Activated gamma-delta T cell treated with Interleukin-2 at 50 U/mL for 16 hours (primary cell): ENCODE measurements at places on chromosomes 4 and X.

DNA sequence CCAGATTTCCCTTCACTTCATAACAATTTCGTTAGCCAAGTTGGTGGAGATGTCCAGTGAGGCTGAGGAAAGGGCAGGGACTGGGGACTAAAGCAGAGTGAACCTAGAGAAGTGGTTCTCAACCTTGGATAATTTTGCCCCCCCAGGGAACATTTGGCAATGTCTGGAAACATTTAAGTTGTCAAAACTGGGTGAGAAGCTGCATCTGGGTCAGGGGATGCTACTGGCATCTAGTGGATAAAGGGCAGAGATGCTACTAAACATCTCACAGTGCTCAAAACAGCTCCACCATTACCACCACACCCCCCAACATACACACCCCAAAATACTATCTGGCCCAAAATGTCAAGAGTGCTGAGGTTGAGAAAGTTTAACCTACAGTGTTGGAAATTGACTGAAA lies 32.0 kb upstream of the FGF16 start:
- DNase-seq: no peak

DNA sequence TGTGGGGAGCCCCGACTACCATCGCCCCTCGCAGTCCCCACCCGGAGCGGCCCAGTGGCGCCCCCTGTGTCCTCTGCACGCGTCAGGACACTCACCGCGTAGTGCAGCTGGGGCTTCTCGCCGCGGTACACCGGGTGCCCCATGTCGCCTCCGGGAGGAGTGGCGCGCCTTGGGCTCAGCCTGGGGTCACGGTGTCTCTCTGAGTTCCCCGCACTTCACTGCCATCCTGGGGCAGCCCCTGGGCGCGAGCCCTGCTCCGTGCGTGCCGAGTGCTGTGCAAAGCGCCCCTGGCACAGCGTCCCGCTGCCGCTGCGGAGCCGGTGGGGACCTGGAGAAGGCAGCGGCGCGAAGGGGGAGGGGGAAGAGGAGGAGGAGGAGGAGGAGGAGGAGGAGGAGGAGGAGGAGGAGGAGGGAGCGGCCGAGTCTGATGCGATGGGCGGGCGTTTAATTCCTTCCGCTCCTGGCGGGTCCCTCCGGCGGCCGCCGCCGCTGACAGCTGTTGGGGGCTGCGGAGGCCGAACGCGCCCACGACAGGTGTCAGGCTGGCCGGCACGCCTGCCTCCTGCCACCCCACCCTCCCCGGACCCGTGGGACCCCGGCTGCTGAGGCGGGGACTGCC lies 134.3 kb downstream of the AMELX start:
- DNase-seq: no peak

DNA sequence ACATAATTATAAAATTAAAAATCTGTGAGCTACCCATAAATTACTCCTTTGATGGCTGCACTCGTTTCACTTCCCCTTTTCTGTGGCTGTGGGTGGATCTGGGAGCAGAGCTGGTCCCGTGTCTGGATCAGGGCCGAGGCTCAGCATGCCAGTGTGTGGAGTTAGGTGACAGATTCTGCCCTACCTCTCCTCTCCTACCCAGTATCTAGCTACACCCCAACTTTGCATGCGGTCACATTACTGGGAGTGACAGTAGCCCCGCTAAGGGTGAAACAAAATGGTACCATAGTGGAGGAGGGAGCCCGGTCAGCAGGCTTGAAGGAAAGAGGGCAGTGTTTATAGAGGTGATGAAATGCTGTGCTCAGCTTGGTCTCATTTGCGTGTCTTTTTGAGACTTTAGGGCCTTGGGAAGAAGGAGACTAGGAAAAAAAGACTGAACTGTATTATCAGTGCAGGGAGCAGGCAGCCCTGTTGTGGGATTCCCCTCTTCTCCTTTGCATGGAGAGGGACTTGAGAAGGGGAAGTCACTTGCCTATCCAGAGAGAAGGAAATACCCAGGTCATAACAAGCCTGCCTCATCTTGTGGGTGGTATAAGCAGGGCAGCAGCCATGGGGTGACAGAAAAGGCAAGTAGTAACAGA lies 48.4 kb downstream of the ARHGAP10 start:
- DNase-seq: no peak

GRCh38 chr4:7771541-7772507 lies 167.8 kb downstream of the AFAP1 start:
- no peak for DNase-seq

GRCh38 chr4:7253837-7254236 lies 61.5 kb downstream of the SORCS2 start:
- DNase-seq: no peak

DNA sequence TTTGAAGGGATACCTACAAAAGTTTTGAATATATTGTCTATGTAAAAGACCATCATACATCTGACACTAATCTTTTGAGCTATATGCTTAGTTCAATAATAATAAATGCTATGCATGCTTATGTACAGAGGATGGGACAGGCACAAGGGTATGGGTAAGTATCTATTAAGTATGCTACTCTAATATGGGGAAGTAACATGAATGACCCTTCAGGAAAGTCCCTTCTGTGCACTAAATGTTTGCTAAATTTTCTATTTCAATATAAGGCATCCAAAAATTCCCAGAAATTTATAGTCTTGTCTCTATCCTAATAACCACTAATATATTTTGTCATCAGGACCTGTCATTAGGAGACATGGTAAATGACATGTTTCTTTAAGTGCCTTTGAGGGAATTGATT lies 19.0 kb downstream of the ATP8A1 start:
- DNase-seq: no peak

- DNase-seq: no peak
These were observed 45.2 kb downstream of the HTRA3 start for GRCh38 chr4:8314691-8315255.

DNA sequence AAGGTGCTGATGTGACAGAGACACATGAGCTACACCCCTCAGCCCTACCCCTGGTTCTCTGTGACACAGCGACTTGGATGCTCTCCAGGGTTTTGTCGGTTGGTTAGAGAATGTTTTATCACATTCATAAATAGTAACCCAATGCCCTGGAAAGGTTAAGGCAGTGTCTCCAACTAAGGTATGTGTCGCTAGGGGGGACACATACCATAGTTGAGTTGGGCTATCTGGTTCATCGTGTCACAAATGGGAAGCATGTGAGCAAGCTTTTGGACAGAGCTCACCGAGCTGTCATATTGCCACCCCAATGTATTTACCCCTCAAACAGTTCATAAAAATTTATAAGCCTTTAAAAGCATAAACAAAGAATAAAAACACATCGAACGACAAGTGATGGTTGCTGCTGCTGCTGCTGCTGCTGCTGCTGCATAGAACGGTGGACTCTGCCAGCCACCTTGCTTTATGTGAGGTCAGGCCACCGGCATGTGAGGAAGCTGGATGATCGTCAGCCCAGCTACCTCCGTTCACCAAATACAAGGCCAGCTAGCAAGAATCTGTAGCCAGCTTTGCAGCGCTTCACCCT lies 55.9 kb downstream of the STOX2 start:
- no peak for DNase-seq

DNA sequence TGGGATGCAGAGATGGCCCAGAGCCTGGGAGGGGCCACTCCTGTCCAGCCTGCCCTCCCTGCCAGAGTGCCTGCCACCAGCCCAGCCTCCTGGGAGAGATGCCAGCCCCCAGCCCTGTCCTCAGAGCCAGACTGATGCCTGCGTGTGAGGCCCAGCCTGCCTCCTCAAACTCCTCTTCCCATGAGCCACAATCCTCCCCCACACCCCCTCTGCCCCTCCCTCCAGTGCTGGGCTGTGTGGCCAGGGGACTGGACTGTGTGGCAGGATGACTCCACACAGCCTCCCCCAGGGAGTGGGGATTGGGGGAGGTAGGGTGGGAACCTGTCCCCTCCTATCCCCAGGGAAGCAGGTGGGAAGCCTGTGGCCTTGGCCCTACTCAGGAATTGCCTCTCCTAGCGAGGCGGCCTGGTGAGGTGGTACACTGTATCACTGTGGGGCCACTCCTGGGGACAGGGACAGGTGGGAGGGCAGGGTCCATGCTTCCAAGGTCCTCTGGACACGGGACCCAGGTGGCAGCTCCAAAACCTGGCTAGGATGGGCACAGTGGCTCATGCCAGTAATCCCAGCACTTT lies 4.3 kb upstream of the SH3BP2 start:
- no peak for DNase-seq

GRCh38 chrX:153687121-153688039 lies at the start of gene SLC6A8:
Gene SLC6A8 (plus strand): TSS chrX:153687926. CDS start chrX:153688575, 649 bp downstream.
- peak; percentile 21 for DNase-seq

- no peak for DNase-seq
These were observed 399.9 kb downstream of the GASK1B start for GRCh38 chr4:157772907-157773306.

GRCh38 chr4:166165829-166166420 lies 292.9 kb downstream of the TLL1 start:
- no peak for DNase-seq

GRCh38 chr4:145956288-145956890 lies 17.8 kb upstream of the ZNF827 start:
- peak; percentile 32 for DNase-seq

DNA sequence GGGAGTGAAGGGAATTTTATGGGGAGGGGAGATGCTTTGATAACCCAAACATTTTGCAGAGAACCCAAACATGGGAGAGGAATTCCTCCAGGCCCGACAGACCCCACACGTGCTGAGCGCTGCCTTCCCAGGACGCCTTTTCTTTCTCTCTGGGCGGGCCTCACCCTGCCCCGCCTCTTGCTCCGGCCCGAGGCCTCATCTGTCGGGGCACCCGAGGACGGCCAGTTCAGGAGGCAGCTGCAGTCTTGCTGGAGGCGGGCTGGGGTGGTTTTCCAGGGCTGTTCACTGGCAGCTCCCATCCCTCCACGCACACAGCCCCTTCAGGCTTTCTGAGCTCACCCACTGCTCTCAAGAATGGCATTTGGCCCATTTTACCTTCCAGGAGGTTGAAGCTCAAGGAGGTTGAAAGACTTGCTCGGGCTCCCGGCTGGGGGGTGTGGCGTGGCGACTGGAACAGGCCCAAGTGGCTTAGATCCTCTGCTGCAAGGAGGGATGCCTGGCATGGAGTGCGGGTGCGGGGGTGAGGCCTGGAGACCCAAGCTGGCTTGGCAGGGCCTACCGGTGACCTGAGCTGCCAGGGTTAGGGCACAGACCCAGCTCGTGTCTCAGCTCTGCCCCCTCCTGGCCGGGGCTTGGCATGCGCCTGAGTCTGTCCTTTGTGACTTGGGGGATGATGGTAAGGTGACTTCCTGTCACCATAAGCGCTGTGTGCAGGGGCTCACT lies 99.2 kb downstream of the PSAPL1 start:
- peak; percentile 38 for DNase-seq

DNA sequence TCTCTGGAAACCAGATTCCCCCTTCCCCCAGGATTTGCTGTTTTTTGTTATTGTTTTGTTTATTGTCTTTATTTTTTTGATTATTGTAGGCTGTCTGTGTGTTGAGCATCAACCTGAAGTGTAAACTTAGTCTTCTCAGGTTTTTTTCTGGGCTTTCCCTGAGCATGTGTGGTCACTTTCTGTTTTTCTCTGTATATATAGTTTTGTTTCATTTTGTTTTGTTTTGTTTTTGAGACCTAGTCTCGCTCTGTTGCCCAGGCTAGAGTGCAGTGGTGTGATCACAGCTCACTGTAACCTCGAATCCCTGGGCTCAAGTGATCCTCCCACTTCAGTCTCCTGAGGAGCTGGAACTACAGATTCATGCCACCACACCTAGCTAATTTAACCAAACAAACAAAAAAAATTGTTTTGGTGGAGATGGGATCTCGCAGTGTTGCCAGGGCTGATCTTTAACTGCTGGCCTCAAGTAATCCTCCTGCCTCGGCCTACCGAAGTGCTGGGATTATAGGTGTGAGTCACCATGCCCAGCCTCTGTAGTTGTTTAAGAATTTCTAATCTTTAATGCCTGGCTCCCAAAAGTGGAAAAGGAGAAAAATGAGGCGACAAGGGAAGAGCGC lies 9.1 kb downstream of the IL13RA1 start:
- no peak for DNase-seq

DNA sequence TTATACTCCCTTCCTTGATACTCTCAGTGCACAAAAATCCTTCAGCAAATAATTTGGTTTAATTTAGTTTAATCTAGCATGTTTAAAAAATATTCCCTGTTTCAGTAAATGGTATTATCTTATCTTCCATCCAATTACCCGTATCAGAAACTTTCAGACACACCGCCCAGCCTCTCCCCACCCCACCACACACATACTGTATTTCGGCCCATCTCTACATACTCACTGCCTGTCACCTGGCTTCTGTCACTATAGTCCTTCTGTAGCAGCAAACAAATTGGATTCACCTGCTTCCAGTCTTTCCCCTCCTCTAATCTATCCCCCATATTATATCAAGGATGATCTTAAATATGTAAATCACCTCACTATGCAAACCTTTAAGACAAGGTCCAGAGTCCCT lies 24.8 kb upstream of the GAB1 start:
- no peak for DNase-seq

- DNase-seq: peak; percentile 11
These were observed 342 bp downstream of the EOLA2 start for GRCh38 chrX:149937871-149938426.

DNA sequence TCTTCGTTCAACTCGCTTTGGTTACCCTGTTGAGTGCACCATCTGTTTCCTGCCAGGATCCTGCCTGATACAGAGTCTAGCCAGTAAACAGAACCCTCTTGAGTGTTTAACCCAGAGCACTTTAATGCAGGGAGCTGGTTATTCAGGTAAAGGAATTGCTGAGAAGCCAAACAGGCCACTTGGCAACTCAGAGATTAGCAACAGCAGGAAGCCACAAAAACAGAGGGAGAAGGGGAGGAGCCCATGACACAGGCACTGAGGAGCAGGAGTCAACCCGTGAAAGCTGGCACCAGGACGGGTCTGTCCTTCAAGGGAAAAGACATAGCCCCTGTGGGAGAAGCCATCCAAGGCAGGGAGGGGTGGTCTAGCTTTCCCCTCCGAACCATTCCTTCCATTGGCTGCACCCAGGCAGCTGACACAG lies 641.4 kb downstream of the ZNF674 start:
- no peak for DNase-seq

DNA sequence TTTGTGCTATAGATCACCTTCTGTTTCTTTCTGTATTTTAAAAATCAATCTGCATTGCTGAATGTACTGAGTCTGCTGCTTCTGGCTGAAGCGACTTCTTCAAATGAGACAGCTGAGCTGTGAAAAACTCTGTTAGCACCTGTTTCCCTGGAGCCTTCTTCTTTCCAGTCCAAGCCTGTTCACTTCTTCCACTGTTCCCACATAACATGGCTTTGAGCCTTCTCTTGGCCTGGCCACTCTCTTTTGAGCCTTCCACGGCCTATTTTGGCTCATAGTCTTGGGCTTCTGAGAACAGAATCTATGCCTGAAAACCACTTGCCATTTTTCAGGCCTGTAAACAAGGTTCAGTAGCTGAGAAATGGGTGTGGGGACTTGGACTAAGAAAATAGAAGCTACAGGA lies 132.9 kb upstream of the IGFBP7 start:
- no peak for DNase-seq

DNA sequence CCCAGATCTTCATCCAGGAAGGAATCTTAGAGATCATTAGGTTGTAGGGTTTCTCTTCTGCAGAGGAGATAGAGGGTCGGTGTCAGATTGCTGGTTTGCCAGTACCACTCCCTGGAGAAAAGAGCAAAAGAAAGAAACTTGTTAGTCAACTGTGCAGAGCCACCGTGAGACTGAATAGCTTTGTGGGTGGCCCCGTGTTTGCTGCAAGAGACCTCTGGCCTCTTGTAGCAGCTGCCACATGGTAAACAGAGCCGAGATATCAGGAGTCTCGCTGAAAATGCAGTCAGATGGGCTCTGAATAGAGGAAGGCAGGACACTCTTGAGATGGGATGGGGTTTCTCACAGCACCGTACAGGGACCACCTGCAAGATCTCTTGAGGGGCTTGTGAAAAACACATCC lies 149.7 kb downstream of the PTTG2 start:
- DNase-seq: no peak
